ENCODE measurements at places on chromosomes 7 and 10.

DNA sequence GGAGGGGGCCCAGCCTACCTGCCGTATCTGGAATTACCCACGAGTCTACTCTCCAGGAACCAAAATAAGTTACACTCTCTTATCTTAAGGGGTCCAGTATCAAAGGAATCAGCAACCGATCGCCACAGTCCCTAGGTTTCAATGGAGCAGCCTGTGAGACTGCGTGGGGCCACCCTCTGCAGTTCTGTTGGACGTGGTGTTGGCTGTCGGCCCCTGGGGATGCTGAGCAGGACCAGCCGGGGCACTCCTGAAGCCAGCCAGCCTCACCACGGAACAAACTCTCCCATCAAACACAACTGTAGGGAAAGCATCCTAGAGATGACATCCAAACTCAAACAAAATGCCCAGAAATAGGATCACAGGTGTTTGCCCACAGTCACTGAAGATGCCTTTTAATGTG is 25.5 kb upstream of the ABLIM1 start:
- no peak for DNase-seq

- DNase-seq: no peak
Observed at GRCh38 chr7:66356277-66356721, 151.2 kb downstream of the TPST1 start.

DNA sequence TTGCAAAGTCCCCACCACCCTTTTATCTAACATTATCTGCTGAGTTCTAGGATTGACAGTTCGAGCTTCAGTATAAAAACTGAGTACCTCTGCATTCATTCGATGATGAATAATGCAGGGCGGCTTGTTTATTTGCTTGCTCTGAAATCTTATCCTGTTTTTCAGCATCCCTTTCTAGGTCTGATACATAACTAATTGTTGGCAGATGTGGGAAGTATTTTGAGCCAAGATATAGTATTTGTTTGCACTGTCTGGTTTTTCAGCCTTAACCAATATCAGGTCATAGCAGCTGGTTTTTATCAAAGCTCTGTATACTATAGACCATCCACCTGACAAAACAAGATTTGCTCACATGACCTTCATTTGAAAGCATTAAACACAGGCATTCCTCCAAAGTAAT is 161.4 kb downstream of the TFEC start:
- no peak for DNase-seq

DNA sequence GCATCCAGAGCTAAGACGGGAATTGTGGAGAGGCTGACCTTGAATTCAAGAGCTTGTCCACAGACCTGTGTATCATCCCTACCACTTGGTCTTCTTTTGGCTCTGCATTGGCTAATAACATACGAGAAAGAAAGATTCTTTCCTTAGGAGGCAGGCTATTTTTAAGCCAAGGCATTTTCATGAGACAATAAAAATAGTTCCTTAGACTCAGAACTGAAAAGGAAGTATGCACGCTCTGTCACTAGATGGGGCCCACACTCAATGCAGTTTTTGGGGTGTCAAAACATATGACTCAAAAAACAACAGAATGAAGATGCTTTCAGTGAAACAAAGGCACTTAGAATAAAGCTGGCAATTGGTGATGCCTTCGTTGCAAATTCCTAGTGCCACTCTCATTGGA is 265.9 kb upstream of the DGKB start:
- DNase-seq: no peak

- DNase-seq: no peak
Observed at GRCh38 chr10:36278176-36278575, 636.1 kb upstream of the FZD8 start.

DNA sequence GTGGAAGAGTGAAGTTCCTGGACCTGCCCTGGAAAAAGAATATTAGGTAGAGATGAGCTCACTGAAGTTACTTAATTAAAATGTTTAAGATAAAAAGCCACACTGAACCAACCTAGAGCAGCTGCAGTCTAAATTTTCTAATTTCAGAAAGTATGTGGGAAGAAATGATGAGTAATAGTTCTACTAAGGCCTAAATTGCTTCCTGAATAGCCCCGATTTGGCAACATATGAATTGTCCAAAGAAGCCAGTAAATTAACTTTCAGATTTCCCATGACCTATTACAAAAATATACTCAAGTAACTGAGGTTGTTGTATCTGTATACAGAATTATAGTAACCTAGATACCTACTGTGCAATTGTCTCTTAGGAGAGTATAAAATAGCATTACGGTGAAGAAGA is 312.6 kb downstream of the IPMK start:
- no peak for DNase-seq

Measured in stimulated activated CD4-positive, alpha-beta T cell treated with anti-CD3 and anti-CD28 coated beads, Interleukin-1b, Interleukin-23, amount 100 ng/mL, for 1 hour (primary cell).